ENCODE measurements at places on chromosomes 3 and 15.

- DNase-seq, result no peak
Observed at GRCh38 chr15:53193149-53193548, 403.0 kb upstream of the ONECUT1 start.

DNA sequence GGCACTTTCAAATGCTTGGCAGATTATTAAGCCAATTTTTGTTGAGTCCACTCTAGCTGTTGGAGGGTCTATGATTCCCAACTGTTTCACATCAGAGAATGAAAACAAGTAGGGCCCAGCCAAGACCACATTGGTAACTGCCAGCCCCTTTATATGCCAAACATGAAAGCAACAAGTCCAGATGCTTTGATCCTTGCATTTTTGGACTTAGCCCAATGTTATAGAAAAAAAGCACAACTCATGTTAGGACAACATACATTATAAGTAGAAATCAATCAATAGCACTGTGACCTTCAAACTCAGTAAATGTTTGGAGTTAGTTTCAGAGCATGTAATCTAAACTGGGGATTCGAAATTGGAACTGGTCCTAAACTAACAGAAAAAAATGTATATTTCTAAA, 674.7 kb downstream of the MECOM start:
- no peak for DNase-seq

GRCh38 chr15:65077981-65078352, 1.4 kb downstream of the KBTBD13 start:
- peak; percentile 35 for DNase-seq

- DNase-seq, result no peak
Observed at GRCh38 chr3:120441776-120442175, 9.0 kb downstream of the FSTL1 start.

Data from CD4-positive, alpha-beta T cell treated with Interleukin-15 for 4 hours (primary cell).